DMS53 (cell line): ENCODE measurements at places on chromosomes 3 and 15.

GRCh38 chr3:151412989-151413388 lies 28.4 kb upstream of the P2RY12 start:
- DNase-seq: peak; percentile 1

GRCh38 chr3:145531548-145531947 lies 629.4 kb downstream of the PLOD2 start:
- DNase-seq: no peak

GRCh38 chr15:42499858-42500609 lies 4.6 kb downstream of the SNAP23 start:
- no peak for DNase-seq

DNA sequence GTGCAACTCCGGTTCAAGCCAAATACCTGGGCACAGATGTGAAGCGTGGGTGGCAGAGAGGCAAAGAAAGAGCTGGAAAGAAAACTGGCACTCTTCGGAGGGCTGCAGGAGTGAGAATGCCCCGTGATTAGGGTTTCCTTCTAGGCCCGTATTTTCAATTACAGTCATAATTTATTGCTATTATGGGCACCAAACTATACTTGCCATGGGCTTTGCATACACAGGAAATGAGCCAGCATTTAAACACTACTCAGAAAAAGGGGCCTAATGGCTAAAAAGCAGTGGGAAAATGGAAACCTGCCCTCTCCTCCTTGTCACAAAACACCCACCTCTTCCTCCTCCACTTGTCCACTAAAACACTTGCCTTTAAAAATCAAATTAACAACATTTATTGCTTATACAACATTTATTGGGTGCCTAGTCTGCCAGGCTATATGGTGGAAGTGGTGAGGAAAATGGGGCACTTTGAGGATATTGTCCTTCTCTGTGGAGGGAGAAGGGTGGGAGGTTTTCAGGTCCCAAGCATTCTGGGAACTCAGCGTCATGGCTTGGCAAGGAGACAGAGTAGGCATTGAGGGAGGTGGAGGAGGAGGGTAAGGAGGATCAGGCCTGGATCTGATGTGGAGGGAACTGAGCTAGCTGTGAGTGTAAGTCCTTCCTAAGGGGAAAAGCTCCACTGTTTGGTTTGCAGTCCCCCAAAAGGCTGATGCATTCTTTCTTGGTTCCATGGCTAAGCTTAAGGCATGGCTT lies 160.9 kb downstream of the SLCO3A1 start:
- DNase-seq: no peak

DNA sequence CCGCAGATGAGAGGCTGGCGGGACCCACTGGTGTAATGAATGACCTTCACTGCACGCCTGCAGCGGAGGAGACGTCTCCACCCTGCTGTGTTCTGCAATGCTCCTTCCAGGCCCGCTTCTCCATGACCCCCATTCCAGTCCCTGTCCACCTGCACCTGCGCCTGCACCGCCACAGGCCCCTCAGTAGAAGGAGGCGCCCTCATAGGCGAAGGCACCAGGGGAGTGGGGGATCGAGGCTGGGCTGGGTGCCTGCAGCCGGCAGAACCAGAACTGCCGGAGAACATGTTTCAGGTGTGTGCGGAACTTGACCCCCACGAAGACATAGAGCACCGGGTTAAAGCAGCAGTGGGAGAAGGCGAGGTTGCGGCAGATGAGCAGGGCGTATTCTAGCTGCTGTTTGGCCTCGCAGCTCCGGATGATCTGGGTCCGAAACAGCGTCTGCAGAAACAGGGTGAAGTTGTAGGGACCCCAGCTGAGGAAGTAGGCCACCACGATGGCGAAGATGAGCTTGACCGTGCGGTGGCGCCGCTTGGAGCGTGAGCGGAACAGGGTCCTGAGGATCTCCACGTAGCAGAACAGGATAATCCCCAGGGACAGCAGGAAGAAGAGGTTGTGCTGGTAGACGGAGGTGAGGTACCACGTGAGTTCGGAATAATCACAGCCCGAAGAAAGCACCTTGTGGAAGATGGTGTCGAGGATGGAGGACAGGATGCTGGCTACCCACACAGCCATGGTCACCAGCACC lies 6.3 kb downstream of the XCR1 start:
- no peak for DNase-seq

GRCh38 chr3:183409219-183409618 lies 19.2 kb downstream of the MCF2L2 start:
- no peak for DNase-seq

DNA sequence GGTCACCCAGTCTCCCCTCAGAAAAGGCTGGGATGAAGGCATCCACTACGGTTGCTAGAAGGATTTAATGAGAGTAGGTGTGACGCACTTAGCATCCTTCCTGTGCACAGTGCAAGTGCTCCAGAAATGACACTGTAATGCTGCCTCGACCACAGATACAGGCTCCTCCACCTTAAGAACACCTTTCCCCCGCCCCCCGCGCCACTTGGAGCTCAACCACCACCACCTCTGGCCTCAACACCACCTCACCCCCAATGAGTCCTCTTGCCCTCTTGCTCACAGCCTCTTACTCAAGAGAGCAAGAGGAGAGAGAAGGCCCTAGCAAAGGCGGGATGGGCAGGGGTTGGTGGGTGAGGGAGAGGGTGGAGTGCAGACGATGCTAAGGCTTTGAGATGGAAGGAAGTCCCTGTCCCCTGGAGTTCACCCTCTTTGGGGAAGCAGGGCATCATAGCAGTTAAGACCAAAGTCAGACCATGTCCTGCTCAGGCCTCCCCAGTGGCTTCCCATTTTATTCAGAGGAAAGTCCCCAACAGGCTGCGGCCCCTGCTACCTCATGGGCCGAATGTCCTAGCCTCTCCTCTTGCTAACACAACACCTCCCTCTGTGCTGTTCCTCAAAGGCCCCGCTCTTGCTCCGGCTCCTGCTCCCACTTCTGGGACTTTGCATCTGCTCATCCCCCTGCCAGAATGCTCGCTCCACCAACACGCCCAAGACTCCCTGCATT lies 8.3 kb downstream of the STARD5 start:
- DNase-seq: no peak

- no peak for DNase-seq
These were observed 23.8 kb downstream of the VPS39 start for GRCh38 chr15:42184296-42184695.

GRCh38 chr3:197835509-197835908 lies 44.5 kb downstream of the LRCH3 start:
- no peak for DNase-seq

DNA sequence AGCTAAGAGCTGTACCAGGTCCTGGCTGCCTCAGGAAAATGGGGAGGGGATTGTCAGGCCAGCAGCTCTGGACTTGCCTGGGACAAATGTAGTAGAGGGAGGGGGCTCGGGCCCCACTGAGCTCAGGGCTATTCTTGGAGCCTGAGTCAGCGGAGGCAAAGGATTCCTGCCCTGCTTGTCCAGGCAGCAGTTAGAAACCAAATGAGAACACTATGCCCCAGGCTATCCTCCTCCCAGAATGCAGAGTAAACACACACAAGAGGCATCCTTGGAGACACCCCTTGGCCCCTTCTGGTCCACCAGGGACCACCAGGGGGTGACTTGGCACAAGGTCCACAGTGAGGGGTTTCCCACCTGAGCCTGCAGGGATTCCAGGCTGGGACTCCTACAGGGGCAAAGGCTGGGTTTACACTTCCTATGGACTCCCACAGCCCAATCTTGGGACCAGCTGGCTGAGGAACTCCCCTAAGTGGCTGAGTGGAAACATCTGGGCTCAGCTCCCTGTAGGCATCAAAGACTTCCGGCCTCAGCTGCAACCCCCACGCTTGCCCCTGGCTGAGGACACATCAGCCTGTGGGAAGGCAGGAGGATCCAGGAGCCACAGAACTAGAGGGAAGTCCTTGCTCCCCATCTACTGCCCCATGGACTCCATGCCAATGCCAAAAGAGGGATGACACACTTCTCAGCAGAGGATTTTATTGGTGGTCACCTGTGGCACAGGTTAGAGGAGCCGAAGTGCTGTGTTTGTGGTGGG lies 3.4 kb upstream of the COL7A1 start:
- no peak for DNase-seq

- DNase-seq: no peak
These were observed 287.0 kb upstream of the LYSMD4 start for GRCh38 chr15:100020189-100020588.

DNA sequence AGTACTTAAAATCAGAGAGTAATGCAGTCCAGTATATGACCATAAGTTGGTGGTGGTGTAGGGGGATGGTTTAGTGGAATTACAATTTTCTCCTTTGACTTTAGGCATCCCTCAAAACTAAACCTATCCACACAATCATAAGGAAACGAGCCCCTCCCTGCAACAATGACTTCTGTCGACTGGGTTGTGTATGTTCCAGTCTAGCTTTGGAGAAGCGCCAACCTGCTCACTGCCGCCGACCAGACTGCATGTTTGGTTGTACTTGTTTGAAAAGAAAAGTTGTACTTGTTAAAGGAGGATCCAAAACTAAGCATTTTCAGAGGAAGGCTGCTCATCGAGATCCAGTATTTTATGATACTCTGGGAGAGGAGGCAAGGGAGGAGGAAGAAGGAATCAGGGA lies 52.8 kb downstream of the MGA start:
- no peak for DNase-seq

GRCh38 chr3:49665822-49666519 lies 8.2 kb upstream of the APEH start:
- peak; percentile 11 for DNase-seq

DNA sequence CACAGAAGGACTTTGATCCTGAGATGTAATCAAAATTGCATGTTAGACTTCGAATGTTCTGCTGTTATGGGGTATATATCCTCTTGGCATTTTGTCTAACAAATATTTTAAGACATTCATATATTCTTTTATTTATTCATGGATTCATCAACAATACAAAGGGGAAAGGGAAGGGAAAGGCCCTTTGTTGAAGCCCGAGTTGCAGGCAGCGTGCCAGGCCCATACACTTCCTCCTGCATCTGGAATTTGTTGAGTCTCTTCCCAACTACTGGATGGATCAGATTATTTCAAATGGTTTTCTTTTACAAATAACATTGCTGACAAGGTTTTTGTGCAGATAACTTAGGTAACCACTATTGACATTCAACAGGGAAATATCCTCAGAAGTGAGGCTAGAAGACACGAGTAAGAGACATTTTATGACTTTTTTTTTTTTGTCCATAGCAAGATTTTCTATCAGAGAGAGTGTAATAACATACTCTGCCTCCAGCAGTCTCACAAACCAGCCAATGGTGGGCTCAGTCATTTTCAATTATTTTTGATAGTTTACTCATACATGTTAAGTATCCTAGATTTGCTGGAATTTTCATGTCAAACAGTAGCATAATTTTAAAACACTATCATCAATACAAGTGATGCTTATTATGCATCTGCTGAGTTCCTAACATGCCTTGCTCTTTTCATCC lies 94.3 kb downstream of the RPL39L start:
- peak; percentile 11 for DNase-seq

GRCh38 chr3:18474202-18474601 lies 49.1 kb upstream of the SATB1 start:
- no peak for DNase-seq

DNA sequence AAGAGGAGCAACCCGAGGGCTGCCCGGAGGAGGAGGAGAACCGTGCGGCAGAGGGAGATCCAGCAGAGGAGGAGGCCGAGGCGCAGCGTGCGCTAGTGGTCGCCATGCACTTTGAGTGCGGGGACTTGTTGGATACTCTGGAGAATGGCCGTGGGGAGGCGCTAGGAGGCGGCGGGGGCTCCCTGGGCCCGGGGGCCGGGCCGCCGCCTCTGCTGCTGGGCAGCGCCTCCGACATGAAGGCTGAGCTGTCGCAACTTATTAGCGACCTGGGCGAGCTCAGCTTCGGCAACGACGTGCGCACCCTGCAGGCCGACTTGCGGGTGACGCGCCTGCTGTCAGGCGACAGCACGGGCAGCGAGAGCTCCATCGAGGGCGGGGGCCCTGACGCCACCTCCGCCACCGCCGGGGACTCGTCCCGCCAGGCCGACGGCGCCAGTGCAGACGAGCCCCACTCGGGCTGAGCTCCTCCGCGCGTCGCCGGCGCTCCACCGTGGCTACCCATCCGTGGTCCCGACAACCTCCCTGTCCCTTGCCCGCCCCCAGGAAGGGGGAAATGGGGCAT lies 2.0 kb downstream of the FAM43A start:
- DNase-seq: peak; percentile 73

- DNase-seq: no peak
These were observed 487.1 kb downstream of the PLOD2 start for GRCh38 chr3:145673838-145674237.

DNA sequence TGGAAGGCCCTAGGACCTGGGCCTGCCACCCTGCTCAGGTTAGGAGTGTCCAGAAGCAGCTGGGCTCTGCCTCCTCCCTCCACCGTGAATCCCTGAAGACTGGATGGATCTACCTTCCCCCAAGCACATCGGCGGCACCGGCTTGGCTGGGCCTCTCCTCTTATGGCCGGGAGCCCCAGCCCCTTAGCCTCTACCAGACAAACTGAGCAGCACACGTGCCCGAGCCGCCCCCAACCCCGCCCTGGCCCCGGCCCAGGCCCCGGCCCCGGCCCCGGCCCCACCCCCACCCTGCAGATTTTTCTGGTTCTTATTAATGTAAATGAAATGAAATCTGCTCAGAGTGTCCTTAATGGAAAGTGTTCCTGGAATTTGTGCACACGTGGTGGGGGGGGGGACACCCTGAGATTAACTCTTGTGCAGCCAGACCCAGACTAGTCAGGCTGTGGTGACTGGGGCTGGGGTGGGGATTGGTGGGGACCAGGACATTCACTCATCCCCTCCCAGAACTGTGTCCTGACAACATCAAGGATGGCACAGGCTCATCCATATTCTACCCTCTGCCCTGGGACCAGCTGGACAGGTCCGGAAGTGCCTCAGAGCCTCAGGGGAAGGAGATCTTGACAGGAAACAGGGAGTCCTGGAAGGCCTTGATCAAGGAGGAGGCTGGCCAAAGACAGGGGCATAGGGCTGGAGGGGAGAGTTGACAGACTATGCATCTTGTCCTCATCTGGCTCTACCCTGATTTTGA lies 30.9 kb upstream of the SEMA3F start:
- peak; percentile 10 for DNase-seq

DNA sequence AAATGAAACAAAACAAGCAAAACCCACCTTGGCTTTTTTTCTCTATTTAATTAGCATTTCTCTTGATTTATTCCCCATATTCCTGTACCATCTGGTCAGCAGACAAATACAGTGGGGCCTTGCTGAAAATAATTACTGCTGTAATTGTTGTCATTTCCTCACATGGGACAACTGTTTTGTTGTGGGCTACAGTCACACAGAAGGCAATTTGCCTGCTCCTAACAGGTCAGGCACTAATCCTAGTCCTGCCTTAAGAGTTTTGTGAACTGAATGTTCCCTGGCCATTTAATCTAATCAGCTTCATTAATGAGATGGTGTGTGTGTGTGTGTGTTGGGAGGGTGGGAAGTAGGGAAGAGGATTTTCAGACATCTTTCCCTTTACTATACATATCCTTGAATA lies 11.6 kb downstream of the TRPC1 start:
- DNase-seq: no peak

- DNase-seq: no peak
These were observed 941.7 kb downstream of the TUSC7 start for GRCh38 chr3:117651246-117651645.

GRCh38 chr15:57505056-57505715 lies 86.5 kb upstream of the MYZAP start:
- peak; percentile 72 for DNase-seq

- peak; percentile 62 for DNase-seq
These were observed 272.6 kb downstream of the CLSTN2 start for GRCh38 chr3:140207541-140207940.
